Right forelimb (tissue), 1 donor: ENCODE measurements at places on chromosomes 7 and 10.
A peak's percentile ranks its signal among the peaks of the same experiment; 100 is the strongest.

- no peak for DNase-seq
These were observed 290.6 kb upstream of the SMIM30 start for GRCh38 chr7:113408999-113409398.

- no peak for DNase-seq
These were observed 1239.3 kb downstream of the SORCS1 start for GRCh38 chr10:105925045-105925785.

DNA sequence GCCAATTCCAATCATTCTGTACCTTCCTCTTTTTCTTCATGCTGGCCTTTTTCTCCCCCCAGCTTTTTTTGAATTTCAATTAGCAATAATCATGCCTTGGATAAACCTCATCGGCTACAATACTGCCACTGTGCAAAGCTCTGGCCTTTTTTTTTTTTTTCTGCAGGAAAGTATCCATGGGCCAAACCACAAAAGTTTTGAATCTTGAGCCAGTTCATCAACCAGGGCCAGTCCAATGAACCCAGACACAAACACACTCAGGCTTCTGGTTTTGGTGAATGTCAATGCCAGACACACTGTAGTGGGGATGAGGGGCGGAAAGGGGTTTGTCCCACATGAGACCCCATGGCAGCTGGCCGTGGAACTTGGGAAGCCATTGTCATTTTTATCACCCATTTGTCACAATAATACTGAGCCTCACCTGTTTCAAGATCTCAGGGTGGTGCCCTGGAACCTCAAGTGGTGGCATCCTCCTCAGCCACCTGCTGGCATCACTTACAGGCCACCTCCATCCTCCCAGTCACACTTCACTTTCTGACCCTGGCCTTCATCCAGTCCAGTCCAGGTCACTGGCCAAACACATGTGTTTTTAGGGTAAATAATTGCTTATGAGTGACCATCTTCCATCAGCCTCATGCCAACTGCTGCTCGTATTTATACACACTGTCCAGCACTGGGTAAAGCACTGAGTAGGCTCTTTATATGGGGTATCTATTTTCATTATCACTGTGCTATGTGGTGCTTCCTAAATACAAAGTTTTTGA lies 40.8 kb upstream of the TSPAN33 start:
- DNase-seq, result no peak

GRCh38 chr10:132412316-132413192 lies 15.6 kb downstream of the PWWP2B start:
- DNase-seq, result no peak

DNA sequence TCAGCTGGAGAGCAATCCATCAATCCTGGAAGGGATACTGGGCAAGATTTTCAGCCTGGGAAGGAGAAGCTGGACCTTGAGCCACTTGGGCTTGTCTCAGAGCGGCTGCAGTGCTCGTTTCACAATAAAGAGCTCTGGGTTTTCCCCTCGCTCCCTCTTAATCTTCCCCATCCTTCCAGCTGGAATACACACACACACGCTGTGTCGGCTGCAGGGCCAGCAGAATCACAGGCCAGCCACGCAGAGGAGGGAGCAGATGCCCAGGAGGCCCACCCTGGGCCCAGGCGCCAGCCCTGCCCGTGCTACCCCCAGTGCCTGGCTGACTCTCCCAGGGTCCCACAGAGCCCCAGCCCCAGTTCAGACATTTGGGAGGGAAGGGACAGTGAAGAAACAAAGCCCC lies 255.1 kb downstream of the TNS3 start:
- peak; percentile 74 for DNase-seq

- no peak for DNase-seq
These were observed 15.7 kb upstream of the FLNC start for GRCh38 chr7:128814499-128814898.

DNA sequence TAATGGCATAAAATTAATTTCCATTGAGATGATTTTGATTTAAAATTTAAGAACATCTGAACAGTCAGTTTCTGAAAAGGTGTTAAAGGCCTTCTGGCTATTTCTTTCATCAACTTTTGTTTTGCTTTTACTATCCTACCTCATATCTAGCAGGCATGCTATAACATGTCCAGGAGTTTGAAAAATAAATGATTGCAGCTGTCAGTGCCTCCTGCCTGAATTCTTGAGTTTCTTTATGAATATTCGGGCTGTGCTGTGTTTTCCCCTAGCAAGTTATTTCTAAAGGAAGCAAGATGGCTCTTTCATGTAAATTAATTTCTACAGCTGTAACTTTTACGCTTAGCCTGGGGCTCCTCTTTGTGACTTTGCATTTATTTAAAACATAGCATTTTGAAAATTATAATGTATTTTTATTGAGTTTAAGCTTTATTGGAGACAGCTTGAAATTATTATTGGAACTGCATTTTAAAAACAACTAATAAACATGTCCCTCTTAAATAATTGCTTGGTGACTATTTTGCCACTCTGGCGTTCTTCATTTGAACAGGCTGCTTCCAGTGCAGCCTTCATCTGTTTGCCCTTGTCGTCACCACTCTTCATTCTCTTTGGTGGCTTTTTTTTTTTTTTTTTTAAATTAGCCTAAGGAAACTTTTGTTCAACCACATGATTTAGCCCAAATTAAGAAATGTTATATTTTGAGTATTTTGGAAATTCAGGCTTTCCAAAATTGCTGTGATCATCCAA lies 1083.4 kb upstream of the LRRN3 start:
- DNase-seq, result no peak

DNA sequence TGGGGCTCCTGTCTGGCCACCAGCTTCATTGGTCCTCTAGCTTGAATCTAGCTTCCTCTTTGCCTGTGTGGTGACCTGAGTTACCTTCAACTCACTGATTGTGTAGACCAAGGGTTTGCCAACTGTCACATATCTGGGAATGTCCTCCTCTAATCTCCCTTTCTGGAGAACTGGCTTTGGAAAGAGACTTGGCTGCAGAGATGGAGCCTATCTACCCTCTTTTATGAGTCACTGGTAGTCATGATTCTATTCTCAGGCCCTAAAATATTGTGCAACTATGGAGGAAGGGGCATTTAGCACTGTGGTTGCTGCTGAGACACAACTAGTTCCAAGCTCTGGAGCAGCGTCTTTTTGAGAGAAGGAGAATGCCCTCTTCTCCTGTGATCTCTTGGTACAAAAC lies 691.3 kb downstream of the KCNMA1 start:
- DNase-seq, result no peak

DNA sequence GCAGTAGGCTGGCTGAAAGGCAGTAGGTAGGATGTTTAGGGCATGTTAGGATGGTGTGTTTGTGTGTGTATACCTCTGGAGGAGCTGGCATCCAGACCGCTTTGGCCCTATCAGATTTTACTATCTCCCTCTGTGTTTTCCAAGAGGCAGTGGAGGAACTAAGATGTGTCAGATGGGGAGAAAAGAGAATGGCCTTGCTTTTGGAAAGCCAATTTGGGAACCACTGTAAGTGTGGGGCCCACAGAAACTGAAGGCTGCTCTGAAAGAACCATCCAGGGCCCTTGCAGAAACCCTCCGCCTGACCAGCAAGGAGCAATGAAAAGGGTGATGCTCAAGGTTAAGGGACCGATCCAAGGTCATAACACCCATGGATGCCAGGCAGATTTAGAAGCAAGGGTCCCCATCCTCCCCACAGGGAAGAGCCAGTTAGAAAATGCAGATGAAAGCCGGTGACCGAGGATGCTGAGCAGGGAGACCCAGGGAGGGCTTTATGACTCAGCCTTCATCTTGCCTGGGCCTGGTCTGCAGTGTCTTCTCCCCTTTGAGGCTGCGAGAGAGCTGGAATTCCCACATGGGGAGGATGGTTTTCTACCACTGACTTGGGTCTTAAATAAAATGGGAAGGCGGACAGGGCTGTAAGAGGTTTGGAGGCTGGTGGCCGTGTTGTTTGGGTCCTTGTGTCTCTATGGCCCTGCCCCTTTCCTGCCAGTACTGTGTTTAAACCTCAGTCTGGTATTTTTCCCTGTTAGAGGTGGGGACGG lies 275.8 kb downstream of the LRMDA start:
- no peak for DNase-seq

DNA sequence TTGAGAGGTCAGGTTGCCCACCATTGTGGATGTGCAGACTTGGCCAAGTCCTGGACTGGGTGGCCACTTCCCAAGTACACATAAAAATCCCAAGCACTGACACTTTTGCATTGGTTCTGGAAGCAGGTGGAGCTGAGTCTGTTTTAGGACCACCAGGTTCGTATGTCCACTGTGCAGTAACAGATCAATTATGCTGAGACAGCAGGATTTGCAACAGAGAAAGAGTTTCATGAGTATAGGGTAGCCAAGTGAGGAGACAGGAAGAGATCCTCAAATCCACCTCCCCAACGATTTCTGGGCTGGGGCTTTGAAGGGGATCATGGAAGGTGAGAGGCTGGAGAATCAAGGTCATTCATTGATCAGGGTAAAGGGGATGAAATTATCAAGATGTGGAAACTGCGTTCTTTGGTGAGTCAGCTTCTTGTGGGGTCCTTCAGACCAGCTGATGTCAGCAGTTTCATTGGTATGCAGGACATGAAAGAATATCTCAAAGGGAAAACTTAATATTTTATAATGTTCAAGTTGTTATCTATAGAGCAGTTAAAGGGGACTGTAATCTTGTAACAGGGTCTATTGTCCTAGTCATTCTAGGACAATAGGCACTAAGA lies 277.7 kb downstream of the GALNT17 start:
- no peak for DNase-seq

- no peak for DNase-seq
These were observed 267.1 kb downstream of the PRPF18 start for GRCh38 chr10:13853854-13854253.

DNA sequence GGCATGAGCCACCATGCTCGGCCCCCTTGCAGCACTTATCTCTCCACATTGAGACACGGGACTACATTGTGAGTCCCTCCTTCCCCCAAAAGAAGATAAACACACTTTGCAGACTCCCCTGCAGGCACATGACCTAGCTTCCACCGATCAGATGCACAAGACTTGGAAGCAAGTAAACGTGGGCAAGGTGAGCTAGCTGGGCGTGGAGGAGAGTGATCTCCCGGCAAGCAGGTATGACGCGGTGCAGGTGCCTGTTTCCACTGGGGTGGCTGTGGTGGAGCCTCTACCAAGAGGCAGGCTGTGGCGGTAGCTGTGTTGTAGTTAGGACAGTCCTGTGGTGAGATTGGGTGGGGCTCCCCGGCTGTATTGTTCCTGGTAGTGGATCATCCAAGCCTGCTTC lies 7.7 kb upstream of the COMTD1 start:
- DNase-seq, result no peak

DNA sequence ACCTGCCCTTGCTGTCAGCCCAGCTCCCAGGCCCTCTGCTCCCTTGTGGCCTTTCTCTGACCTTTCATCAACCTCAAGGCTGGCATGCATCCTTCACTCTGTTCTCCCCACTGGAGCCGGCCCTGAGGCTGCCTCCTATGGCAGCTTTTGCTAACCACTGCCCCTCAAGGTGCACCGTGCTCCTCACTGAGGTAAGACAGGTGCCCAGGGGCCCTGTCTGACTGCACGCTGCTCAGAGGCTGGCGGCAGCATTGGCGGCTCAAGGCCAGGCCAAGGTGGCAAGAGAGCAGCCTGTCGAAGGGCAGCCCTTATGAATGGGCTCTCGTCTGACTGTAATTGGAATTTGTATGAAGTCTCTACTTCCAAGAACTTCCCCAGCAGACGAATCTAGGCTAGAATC lies 172.6 kb downstream of the ZNF248 start:
- DNase-seq, result no peak
